ENCODE measurements at places on chromosomes 7 and 10.

DNA sequence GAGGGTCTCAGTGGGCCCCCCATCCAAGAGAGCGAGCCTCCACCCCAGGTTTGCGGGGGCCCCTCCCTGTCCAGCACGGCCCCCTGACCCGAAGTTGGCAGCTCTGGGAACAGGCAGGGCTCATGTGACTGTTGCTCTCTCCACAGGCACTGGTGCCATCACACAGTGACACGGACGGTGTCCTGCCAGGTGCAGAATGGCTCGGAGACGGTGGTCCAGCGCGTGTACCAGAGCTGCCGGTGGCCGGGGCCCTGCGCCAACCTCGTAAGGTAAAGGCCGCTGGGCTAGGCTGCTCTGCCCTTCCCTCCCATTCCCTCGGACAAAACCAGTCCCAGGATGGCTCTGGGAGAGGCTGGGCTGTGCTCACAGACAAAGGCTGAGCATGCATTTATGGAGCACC is 57.2 kb downstream of the COL26A1 start:
- DNase-seq = no peak

GRCh38 chr7:151987748-151988529 is 31.7 kb downstream of the GALNTL5 start:
- no peak for DNase-seq

GRCh38 chr10:31121757-31122577 is 90.3 kb upstream of the ZNF438 start:
- no peak for DNase-seq

GRCh38 chr7:76260171-76260703 is 42.2 kb upstream of the HSPB1 start:
- no peak for DNase-seq

DNA sequence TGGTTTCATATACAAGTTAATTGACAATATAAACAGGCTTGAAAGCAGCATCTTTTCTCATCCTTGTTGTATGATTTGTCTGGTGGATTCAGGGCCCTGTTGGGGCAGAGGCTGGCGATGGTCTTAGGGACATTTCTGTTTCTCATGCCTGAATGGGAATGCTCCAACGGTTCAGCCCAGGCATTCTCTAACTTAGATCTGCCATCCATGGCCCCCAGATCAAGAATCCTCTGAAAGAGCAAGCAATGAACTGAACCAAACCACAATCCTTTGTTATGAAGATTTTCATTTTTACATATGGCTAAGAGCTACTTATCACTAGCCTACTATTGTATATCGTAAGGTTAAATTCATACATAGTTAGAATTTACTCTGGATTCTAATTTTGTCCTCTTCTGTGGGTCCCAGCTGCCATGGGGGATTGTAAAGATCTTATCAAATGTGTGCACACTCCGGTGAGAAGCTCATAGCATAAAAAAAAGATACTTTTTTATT is 163.9 kb downstream of the COBL start:
- no peak for DNase-seq

GRCh38 chr10:66925896-66926715 is at the start of gene LRRTM3:
Gene LRRTM3, plus strand, starts transcription at chr10:66926036.
- DNase-seq = peak; percentile 60
